ENCODE measurements at places on chromosomes 2 and 18. TPM values are rescaled to one million over a fixed set of nuclear protein-coding genes. Genes with fewer than 3 reads are reported as not detected.
A peak's percentile ranks its signal among the peaks of the same experiment; 100 is the strongest.

- no peak overlapping the region for H3K4me3 ChIP-seq
- no peak overlapping the region for H3K27ac ChIP-seq
- H3K4me1 ChIP-seq = no peaks in the 10 kb centered on the region
- DNase-seq = no peak
- no peaks in the 10 kb centered on the region for H3K27me3 ChIP-seq
- H3K36me3 ChIP-seq = no peaks in the 10 kb centered on the region
Measured at GRCh38 chr18:46636040-46636630, 20.9 kb downstream of the LOXHD1 start.

GRCh38 chr2:181781078-181781786 is 100.9 kb upstream of the NEUROD1 start:
- H3K4me1 ChIP-seq = peaks cover 16% of the 10 kb centered on the region
- DNase-seq = no peak
- no peak overlapping the region for H3K27ac ChIP-seq
- no peak overlapping the region for H3K4me3 ChIP-seq
- no peaks in the 10 kb centered on the region for H3K36me3 ChIP-seq

GRCh38 chr2:33395655-33396249 is 80.7 kb upstream of the RASGRP3 start:
- H3K36me3 ChIP-seq = no peaks in the 10 kb centered on the region
- peak overlapping the region; percentile 43 for H3K27ac ChIP-seq
- H3K4me3 ChIP-seq = no peak overlapping the region
- peak; percentile 54 for DNase-seq

- peak; percentile 87 for DNase-seq
- no peak overlapping the region for H3K4me3 ChIP-seq
- no peak overlapping the region for H3K27ac ChIP-seq
- H3K27me3 ChIP-seq = no peaks in the 10 kb centered on the region
Measured at GRCh38 chr18:23131693-23132319, 3.5 kb upstream of the CABLES1 start.

GRCh38 chr2:12619975-12620374 is 96.8 kb upstream of the TRIB2 start:
- H3K4me3 ChIP-seq = no peak overlapping the region
- H3K36me3 ChIP-seq = no peaks in the 10 kb centered on the region
- no peak overlapping the region for H3K27ac ChIP-seq

- no peaks in the 10 kb centered on the region for H3K36me3 ChIP-seq
- DNase-seq = peak; percentile 43
- H3K27me3 ChIP-seq = no peaks in the 10 kb centered on the region
- peak overlapping the region; percentile 72 for H3K27ac ChIP-seq
- no peak overlapping the region for H3K4me3 ChIP-seq
Measured at GRCh38 chr2:16653083-16653375, 12.6 kb downstream of the CYRIA start.

GRCh38 chr2:218743068-218743467 is 32.4 kb downstream of the TTLL4 start:
- H3K4me1 ChIP-seq = peaks cover 10% of the 10 kb centered on the region
- H3K27ac ChIP-seq = no peak overlapping the region
- H3K36me3 ChIP-seq = no peaks in the 10 kb centered on the region
- H3K4me3 ChIP-seq = no peak overlapping the region
- H3K27me3 ChIP-seq = no peaks in the 10 kb centered on the region
- DNase-seq = no peak

GRCh38 chr2:108988076-108988795 is 784 bp downstream of the EDAR start:
- DNase-seq = no peak
- no peaks in the 10 kb centered on the region for H3K4me1 ChIP-seq
- no peaks in the 10 kb centered on the region for H3K27me3 ChIP-seq
- no peak overlapping the region for H3K27ac ChIP-seq
- no peaks in the 10 kb centered on the region for H3K36me3 ChIP-seq
- H3K4me3 ChIP-seq = no peak overlapping the region

GLS gene
- 130 TPM for total RNA-seq

GALR1 gene
- 0.16 TPM for total RNA-seq

Measured in testis (tissue), 5 donors.